ENCODE measurements at places on chromosomes 4 and X.

- no peak for DNase-seq
These were observed 738.5 kb downstream of the TECRL start for GRCh38 chr4:63670735-63671134.

- DNase-seq: peak; percentile 83
These were observed 122.3 kb upstream of the TMEM164 start for GRCh38 chrX:109880629-109881028.

GRCh38 chr4:7710576-7711306 is 228.9 kb downstream of the AFAP1 start:
- DNase-seq: no peak

DNA sequence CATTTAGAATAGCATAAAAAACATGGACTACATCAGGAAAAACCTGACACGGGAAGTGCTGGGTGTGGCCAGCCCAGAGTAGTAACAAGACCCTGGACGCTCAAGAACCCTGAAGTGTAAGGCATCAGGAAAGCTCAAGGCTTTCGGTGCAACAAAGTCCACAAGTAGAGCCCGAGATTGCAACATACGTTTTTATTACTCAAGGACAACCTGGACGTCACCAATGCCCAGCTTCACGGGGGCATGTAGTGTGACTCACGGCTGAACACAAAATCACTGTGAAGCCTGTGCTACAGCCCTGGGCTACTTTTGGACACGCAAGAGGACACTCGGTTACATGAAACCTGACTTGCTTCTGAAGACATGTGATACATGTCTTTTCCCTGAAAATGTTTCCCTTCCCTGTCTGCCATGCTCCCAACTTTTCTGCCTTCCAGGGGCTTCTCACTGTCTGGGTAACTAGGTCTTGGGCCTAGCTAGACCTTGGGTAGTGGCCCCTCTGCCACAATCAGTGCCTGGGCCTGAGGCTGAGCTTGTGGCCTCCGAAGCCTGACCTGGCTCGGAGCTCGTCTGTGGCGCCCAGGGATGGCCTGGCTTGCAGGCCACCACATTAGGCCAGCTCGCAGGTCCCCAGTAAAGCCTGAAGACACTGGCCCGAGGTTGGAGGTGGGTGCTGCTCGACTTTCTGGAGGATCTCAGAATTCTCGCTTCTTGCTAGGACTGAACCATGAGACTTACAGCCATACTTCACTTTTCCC is 9.2 kb downstream of the IRAK1 start:
- peak; percentile 87 for DNase-seq

- DNase-seq: peak; percentile 24
These were observed 22.9 kb upstream of the COX7B2 start for GRCh38 chr4:46931981-46932380.

DNA sequence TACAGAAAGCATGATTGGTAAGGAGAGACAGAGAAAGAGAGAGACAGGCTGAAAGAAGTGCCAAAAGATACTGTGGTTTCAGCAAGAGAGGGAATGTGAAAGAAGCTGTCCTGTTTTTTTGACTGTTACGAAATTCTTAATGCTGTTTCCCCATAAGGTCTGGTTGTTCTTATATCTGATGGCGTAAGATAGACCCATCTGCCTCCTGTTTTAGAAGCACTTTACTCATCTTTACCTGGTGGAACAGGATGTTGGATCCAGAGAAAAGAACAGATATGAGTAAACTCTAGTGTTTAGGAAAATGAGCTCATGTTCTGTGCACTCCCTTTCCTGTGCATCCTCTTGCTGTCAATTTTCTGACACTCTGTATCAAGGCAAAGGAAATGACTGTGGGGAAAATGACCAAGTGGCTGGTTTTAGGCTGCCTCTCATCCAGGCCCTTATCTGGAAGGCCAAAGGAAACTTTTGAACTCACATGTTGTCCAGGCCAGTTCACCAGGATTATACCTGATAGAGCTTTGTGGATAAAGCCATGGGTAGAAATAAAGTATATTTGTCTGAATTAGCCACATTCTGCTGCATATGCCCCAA is 311.7 kb upstream of the HTR2C start:
- no peak for DNase-seq

DNA sequence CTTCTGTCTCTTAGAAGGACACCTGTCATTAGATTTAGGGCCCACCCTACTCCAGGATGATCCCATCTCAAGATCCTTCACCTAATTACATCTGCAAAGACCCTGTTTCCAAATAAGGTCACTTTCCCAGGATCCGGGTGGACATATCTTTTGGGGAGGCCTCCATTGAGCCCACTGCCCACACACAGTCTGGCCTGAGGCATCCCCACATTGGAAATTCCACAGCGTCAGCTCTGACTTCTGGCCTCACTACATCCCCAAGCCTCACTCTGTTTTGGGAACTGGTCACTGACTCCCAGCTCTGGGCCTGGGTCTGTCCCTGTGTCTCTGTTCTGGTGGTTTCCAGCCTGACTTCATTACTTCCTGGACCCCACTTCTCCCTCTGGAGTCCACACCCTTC is 285.5 kb downstream of the CRLF2 start:
- no peak for DNase-seq

DNA sequence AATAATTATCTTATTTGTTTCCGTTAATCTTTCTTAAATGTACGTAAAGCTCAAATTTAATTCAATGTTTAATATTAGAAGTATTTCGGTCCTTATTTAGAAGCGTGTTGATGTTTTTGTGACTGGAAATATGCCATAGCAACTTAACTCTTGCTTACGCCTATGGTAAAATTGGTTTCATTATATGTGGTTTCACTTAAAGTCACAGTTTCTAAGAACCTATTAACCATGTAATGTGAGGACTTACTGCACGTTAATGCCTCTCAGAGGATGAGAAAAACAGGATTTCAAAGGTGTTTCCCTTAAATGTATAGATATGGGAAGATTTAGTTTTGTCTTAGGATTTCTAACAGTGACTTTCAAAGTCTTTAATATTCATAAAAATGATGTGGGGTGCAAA is 206.4 kb upstream of the IL15 start:
- DNase-seq: no peak

DNA sequence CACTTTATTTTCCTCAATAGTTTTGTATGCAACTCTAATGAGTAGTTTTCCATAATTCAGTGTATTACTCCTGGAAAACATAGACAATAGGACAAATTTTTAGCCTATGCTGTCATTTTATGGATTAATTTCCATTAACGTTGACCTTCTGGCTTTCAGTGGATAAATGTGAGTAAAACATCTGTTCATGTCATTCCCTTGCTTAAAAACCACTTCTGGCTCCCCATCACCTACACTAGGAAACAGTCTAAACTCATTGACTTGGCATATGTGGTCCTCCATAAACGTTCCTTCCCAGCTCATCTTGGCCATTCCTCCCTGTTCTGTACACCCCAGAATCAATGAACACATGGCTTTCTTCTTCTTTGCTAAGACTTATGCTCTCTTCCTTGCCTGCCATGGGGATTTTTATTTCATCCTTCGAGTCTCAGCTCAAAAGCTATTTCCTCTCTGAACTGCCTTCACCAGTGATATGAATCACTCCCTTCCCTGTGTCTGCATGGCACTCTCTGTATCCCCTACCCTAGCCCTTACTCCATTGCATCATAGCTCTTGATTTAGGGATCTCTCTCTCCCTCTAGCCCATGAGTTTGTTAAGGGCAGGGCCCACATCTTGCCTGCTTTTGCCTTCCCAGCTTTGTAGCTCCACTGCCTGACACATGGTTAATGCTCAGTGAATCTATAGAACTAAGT is 34.8 kb downstream of the DOCK11 start:
- DNase-seq: peak; percentile 70

DNA sequence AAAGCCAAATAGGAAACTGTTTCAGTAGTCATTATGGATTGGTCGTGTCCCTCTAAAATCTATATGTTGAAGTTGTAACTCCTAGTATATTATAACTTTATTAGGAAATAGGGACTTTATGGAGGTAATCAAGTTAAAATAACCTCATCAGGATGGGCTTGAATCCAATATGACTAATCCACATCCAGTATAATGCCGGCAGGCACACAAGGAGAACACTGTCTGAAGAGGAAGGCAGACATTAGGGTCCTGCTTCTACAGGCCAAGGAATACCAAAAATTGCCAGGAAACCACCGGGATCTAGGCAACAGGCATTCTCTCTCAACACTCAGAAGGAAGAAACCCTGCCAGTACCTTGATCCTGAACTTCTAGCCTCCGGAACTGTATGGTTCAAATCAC is 130.3 kb downstream of the ATP10D start:
- no peak for DNase-seq

DNA sequence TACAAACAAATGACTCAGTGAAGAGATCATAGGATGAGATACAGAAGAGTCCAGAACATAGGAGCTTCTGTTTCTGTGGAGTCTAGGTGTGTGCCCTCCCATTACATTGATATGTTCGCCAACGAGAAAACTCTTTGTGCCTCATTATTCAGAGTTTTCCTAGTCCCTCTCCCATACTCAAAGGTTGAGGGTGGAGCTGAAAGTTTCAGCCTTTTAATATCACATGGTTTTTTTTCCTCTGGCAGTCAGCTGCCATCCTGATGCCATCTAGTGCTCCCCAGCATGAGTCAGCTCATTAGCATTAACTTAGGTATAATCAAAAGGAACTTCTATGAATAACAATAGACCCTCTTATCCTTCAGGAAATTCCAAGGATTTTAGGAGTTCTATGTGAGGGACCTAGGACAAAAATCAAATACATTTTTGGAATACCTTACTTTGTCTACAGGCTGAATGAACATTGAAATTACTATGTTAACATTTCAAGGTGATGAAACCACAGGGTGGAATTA is 559.6 kb upstream of the AMOT start:
- DNase-seq: no peak

DNA sequence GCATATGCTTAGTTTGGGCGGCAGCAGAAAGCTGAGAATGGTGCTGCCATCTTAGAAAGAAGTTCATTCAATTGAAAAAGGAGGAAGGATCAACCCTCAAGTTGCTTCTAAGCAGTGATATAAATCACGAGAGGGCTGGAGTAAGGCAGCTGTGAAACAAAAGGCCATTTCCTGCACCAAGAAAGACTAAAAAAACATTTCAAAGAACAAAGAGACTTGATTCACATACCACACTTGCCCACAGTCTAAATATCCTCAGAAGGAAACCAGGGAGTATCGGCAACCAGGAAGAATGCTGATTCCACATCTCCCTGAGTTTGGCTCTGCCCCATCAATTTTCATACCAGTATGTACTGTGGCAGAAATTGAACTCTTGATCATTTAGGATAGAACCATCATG is 240.1 kb downstream of the OPHN1 start:
- DNase-seq: no peak

DNA sequence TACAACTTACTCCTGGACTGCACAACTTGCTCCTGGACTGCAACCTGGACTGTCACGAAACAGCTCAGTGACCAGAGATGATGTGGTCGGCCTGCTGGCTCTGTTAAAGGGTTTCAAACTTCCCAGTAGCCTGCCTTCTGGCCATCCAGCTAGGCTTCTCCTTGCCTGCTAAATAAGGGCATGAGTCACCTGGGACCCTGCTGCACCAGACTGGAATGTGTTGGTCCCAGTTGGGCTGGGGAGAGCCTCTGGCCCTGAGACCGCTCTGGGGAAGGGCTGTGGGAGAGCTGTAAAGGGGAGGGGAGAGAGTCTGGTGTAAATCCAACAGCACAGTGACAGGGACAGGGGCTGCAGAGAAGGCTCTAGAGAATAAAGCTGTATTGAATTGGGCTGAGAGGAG is 165.8 kb downstream of the VSIG4 start:
- no peak for DNase-seq

GRCh38 chrX:153722704-153723350 is 1.4 kb downstream of the BCAP31 start:
- peak; percentile 46 for DNase-seq

GRCh38 chrX:116009861-116010710 is 160.5 kb upstream of the AGTR2 start:
- peak; percentile 2 for DNase-seq

All from CD14-positive monocyte (primary cell).